ENCODE measurements at places on chromosomes 7 and 10.

- no peak for DNase-seq
Measured at GRCh38 chr10:30437031-30437841, 3.3 kb downstream of the MAP3K8 start.

DNA sequence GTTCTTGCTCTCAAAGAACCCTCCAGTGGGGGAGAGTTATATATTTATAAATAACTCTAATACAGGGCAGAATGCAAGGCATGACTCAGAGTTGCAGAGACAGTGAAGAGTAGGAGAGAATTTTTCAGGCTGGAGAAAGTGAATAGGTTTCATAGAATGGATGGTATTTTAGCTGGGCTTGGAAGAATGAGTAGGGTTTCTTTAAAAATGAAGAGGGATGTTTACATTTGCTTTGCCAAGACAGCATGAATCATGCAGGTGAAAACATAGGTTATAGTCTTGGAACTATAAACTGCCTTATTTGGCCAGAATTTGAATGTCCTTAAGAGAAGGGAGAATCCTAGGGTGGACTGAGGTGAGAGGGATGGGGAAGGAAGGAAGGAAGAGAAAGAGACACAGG is 124.8 kb downstream of the CPED1 start:
- no peak for DNase-seq

DNA sequence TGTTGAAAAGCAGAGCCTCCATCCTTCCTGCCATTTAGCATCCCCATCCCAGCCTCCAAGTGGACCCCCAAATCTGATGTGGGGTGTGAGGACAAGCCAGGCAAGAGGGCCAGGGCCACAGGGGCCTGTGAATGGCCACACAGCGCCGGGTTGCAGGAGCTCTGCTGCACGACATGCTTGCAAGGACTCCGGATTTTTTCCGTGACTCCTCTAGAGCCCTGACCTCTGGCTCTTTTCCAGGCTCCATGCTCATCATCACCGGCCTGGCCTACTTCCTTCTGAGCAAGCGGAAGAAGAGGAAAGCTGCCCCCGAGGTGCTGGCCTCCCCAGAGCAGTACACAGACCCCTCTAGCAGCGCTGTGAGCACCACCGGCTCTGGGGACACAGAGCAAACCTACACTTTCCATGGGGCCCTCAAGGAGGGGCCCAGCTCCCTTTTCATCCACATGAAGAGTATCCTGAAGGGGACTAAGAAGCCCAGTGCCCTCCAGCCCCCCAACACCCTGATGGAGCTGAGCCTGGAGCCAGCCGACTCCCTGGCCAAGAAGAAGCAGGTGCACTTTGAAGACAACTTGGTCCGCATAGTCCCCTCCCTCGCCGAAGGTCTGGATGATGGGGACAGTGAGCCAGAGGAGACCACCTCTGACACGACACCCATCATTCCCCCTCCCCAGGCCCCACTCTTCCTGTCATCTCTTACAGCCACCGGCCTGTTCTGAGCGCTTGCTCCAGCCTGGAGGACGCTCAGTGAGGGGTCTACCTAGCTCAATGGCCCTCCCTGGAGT is 23.5 kb downstream of the TMEM72 start:
- DNase-seq = no peak

DNA sequence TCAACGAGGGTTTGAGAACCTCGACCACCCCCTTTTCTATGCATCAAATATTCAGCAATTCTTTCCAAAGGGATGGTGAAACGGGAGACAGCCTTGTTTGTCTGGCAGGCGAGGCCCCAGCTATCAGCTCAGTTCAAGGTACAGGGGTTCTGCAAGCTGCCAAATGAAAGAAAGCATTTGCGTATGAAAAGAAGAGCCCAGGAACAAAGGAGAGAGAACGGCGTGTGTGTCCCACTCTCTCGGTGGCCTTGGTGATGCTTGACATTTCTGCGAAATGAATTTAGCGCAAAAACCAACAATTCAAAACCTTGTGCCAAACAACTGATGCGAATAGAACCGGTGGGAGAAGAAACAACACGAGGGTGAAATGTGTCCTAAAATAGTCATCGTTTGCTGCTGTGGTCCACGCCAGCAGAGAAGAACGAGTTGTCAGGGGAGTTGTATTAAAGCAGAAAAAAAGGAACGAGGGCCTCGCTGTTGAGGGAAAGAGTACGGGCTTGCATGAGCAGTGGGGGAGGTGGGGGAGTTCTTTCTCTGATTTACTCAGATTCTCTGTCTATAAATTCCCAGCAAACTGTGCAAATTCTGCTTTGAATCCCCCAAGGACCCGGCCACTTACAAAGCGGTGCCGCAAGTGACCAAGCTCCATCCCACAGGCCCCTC is 97.7 kb downstream of the TMEM130 start:
- no peak for DNase-seq

GRCh38 chr7:100620239-100620638 is 7.9 kb downstream of the MOSPD3 start:
- no peak for DNase-seq

DNA sequence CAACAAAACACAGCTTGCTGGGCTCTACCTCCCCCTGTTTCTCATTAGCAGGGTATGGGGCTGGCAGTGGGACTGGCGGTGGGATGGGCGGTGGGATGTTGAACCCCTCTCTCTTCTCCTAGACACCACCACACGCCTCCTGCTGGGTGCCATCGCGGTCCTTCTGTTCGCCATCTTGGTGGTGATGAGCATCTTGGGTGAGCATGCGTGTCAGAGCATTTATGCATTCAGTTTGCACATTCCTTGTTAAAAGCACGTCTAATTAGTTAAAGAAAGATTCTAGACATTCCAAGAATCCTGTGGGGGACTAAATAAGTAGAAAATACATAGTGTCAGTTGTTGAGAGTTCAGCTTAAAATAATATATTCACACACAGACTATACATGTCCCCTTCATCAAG is 12.7 kb downstream of the CLEC2L start:
- DNase-seq = no peak

- DNase-seq = no peak
Measured at GRCh38 chr7:137276189-137276588, 67.3 kb downstream of the PTN start.

GRCh38 chr7:51243631-51244030 is 73.0 kb downstream of the COBL start:
- no peak for DNase-seq

DNA sequence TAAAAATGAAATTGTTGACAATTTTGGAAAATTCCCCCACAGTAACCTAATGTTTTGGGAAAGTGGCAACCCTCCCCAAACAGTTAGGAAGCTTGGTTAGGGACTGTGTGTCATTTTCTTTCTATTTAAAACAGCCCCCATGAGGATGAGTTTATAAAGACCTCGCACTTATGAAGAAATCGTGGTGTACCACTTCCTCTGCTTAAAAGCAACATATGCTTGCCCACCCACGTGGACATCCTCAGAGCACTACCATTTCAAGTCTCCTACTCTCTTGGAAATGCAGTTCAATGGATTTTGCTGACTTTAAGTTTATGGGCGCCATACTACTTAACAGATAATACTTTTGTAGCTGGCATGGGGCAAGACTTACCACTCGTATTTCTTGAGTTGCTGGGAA is 223.8 kb downstream of the DYNC1I1 start:
- DNase-seq = no peak

DNA sequence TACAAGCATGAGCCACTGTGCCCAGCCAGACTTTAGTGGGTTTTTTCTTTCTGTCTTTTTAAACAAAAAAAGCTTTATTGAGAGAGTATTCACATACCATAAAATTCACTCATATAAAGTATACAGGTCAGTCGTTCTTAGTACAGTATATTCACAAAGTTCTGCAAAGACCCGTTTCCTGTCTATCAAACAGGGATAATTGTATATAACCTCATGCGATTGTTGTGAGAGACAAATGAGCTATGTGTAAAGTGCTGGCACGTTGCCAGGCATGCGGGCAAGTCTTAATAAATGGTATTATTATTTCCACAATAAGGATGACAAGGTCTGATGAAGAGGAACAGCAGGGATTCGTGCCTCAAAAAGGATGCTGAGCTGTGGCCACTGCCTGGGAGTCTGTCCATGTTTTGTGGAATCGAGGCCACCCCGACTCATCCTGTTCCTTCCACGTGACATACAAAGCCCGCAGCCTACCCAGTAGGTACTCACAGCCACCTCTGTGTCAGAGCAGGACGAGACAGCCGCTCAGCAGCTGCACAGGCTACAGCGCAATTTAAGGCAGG is 51.6 kb downstream of the SMKR1 start:
- DNase-seq = no peak

- DNase-seq = no peak
Measured at GRCh38 chr7:155203882-155204691, 93.6 kb upstream of the INSIG1 start.

GRCh38 chr7:25256333-25256819 is 28.1 kb upstream of the NPVF start:
- no peak for DNase-seq

GRCh38 chr10:89278034-89278535 is 23.8 kb upstream of the IFIT2 start:
- DNase-seq = peak; percentile 92

- no peak for DNase-seq
Measured at GRCh38 chr10:13973742-13974141, 357.0 kb downstream of the FRMD4A start.

GRCh38 chr10:100509241-100509840 is 10.3 kb downstream of the SEC31B start:
- no peak for DNase-seq

GRCh38 chr10:60029475-60029874 is 123.1 kb upstream of the CCDC6 start:
- no peak for DNase-seq

DNA sequence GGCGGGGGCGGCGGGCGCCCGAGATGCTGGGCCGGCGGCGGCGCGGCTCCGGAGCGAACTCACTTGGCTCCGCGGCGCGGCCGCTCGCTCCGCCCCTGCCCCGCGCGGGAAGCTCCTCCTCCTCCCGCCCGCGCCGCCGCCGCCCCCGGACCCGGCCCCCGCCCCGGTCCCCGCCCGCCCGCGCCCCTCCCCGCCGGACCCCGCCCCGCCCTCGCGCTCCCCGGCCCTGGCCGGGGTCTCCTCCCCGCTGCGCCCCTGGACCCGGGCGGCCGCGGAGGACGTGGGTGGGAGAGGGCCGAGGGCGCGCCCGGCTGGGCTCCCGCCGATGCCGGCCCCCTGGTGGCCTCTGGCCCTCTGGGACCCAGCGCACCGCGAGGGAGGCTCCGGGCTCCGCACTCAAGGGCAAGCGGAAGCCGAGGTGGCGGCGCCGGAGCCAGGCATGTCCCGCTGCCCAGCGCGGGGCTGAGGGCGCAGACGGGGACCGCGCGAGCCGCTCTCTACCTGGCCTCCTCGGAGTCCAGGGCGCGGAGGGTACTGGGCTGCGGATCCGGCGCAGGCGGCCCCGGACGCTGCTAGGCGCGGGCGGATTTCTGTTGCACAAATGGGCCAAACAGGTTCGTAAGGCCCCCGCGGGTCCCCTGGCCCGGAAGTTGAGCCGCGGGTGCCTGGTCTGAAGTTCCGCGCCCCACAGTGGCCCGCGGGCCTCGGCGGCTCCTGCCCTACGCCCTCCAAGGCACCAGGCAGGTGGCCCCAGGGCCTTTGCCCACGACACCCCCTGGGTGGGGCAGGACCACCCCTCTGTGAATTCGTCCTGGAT is at the start of gene TCERG1L:
TCERG1L (minus strand) TSS at position 61 of the 817 bp plus-strand sequence. CDS start 86 bp downstream, outside the sequence.
- no peak for DNase-seq

DNA sequence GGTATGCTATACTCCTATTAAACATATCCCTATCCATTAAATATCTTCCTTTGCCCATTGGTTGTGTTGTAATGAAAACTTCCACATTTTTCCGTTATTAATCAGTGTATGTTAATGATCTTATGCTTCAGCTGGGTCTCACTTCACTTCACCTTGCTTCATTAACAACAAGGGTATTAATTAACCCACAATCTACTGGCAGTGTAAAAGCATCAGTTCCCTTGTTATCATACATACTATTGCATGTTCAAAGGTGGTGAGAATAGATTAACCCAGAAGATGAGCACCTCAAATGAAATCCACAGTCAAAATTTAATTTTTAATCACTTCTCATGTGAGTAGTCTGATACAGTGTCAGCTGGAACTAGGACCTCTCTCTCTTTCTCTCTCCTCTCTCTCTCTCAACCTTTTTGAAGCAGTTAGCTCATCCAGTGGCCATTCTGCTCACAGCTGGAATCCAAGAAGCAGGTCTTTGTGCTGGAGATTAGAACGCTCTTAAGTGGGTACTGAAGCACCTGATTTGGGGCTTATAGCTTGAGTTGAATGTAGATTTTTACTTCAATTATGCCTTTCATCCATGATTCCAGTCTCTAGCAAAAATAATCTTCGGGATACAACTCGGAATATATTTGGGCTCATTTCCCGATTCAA is 172.3 kb downstream of the RAPGEF5 start:
- DNase-seq = no peak

GRCh38 chr7:107332488-107333269 is 137.2 kb upstream of the GPR22 start:
- no peak for DNase-seq

DNA sequence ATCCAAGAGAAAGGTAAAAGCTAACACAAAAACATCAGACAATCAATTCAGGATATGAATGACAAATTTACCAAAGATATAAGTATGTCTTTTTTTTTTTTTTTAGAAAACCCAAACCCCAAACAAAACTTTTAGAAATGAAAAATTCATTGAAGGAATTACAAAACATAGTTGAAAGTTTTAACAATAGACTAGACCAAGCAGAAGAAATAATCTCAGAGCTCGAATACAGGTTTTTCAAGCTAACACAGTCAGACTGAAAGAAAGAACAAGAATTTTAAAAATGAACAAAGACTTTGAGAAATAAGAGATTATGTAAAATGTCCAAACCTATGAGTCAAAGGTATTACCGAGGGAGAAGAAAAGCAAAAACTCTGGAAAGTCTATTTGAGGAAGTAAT is 198.3 kb upstream of the SLC26A5 start:
- no peak for DNase-seq

- no peak for DNase-seq
Measured at GRCh38 chr10:130884456-130884855, 427.1 kb downstream of the TCERG1L start.

GRCh38 chr7:5428478-5429252 is 5.0 kb upstream of the TNRC18 start:
- no peak for DNase-seq

GRCh38 chr7:108222236-108222892 is 92.2 kb upstream of the LAMB4 start:
- no peak for DNase-seq

- DNase-seq = no peak
Measured at GRCh38 chr7:157436763-157437480, 100.1 kb downstream of the DNAJB6 start.

DNA sequence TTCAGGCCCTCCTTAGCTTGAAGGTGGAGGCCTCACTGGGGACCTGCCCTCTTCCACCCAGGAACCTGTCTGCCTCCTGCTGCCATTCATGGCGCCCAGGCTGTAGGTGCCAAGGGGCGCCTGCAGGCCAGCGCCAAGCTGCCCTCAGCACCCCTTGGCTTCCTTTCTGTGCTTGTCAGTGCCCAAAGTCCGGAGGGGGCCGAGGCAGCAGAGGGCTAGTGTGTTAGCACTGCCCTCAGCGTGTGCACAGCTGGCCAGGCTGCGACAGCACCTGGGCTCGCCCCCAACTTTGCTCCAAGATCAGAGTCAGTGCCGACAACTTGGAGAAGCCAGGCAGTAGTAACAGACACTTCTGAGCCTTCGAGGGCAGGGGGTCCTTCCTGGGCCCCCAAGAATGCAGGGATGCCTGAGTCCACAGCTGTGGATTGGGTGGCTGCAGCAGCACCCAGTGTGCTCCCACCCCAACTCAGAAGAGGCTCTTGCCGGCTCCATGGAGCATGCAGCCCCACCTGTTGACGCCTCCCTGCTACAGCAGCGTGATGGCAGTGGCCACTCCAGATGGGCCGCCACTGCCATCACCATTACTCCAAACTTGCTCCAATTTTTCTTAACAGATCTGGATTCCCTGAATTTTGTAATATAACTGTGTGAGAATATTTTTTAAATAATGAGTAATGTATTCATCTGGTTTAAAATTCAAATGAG is 41.7 kb downstream of the CACUL1 start:
- no peak for DNase-seq

GRCh38 chr7:155263581-155264143 is 34.0 kb upstream of the INSIG1 start:
- no peak for DNase-seq

Data from HS-27A (cell line).